ENCODE measurements at places on chromosomes 13 and 19.

DNA sequence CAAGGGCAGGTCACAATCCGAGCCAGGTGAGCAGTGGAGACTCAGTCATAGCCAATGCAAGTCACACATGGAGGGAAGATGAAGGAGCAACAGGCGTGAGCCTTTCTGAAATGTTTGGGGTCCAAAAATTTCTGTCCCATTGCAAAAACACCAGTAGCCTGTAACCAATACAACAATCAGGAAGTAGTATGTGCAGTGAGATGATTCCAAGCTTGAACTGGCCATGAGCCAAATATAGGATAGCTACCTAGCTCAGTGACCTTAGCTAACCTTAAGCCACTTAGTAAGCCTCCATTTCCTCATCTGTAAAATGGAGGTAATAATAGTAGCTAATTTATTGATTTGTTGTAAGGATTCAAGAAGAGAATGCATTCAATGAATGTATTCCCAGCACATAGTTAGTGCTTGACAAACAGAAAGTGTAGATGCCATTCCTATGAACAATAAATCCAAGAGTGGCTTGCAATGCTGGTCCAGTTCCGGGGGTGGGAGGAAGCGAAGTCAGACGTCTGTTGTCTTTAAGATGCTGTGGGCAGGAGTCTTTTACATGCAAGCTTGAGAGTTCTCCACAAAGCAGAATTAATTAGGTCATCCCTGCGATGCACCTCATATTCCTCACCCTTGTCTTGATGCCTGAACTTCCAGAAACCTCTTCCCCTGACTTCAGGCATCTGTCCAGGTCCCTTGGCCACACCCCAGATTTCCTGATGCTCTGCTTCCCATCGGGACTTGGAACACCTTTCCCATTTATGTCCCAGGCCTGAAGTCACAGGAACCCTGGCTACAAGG, 195.7 kb upstream of the UBL3 start:
- DNase-seq = no peak

DNA sequence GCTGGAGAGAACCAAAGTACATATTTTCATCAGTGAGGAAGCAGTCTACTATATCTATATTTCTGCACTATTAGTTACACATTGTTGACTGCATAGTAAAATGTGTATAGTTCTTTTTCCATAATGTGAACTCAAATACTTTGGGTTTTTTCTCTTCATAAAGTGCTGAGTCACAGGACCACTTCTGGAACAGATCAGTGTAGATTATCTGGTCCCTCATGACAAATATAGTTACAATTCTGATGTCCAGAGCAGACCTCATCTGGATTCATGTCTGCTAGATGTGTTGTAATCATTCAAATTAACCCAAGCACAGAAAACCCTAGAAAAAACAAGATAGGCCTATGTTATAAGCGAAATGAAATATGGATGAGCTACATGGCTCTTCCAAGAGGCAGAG, 171.4 kb downstream of the SUCLA2 start:
- DNase-seq = no peak

- DNase-seq = no peak
These were observed 19.2 kb downstream of the SIGLEC8 start for GRCh38 chr19:51439021-51439465.

- peak; percentile 64 for DNase-seq
These were observed 30.3 kb downstream of the CRYL1 start for GRCh38 chr13:20495087-20496023.

DNA sequence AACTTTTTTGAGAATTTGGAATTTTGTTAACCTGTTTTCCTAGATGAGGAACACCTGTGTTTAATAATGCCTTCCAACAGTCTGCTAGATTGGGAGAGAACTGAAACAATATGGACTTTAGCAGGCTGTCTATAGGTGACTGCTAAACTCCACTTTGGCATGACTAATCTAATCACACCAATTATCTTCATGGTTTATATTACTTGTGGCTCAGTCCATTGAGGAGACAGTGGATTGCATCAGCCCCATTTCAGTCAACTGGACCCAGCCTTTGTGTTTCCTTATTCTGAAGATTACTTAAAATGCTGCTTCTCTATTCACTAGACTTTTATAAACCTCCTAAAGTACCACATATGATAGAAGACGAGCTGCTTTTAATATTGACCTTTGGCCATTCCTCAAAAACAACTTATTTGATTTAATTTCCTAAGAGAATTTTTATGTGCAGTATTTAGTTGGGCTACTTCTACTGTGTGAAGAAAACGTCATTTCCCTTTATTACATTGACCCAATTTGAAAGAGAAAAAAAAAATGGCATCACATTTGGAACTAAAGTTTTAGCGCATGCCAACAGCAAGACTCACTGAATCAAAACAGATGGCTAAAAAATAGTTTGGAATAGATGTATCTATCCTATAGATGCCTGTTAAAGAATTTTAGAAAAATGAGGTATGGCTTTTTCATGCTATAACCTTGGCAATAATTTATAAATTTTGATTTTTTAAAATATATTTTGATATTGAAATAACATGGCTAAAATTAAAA, 295.8 kb downstream of the NDFIP2 start:
- no peak for DNase-seq

DNA sequence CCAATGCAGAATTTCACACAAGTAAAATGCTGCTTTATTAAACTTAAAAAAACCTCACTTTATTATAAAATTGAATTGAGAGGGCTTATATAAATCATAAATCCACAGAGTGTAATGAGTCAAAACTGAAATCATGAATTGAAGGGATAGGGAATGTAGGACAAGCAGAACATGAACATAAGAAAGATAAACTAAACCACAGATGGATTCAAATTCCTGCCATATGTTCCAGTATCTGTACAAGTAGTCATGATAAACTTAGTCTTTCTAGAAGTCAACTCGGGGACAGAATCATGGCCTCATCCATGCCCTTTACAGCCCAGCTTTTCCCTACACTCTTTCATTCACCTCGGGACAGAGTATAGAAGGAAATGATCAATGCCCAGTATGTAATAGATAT, 16.6 kb downstream of the LMO7 start:
- no peak for DNase-seq

DNA sequence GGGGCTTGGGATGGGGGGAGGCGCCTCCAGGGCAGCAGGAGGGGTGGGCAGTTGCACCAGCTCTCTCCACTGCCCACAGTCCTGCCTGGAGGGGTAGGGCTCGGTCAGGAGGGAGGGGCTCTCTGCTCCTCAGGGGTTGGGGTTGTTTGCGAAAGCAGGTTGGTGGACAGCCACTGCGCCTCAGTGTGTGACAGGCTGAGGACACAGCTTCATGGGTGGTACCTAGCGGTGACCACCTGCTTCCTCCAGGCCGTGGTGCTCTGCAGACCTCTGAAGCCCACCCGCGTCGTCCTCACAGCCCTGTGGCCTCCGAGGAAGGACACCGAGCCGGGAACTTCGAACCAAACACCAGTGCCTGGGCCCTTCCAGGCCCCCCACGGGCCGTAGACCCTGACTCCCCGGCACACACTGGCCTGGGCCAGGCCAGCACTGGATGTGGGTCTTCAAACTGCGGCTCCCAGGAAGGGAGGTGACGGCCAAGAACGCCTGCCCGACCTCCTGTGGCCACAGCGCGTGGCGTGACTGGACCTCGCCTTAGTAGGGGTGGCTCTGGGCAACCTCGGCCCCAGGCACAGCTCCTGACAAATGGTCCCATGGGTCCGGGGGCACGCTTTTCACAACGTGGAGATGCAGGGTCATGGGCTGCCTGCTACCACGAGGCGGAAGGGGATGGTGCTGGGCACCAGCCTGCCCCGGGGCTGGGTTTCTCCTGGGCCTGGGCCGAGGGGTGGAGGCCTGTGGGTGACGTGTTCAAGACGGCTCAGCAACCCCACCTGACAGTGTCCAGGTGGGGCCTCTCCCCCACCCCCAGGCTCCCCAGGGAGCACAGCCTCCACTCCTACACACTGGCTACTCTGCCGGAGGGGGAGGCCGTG, 173.2 kb downstream of the KDM4B start:
- no peak for DNase-seq

GRCh38 chr19:4909156-4909896, at the start of gene UHRF1:
Gene UHRF1 (plus strand): TSS chr19:4909501. CDS start chr19:4910886, 1,385 bp downstream.
- DNase-seq = no peak

DNA sequence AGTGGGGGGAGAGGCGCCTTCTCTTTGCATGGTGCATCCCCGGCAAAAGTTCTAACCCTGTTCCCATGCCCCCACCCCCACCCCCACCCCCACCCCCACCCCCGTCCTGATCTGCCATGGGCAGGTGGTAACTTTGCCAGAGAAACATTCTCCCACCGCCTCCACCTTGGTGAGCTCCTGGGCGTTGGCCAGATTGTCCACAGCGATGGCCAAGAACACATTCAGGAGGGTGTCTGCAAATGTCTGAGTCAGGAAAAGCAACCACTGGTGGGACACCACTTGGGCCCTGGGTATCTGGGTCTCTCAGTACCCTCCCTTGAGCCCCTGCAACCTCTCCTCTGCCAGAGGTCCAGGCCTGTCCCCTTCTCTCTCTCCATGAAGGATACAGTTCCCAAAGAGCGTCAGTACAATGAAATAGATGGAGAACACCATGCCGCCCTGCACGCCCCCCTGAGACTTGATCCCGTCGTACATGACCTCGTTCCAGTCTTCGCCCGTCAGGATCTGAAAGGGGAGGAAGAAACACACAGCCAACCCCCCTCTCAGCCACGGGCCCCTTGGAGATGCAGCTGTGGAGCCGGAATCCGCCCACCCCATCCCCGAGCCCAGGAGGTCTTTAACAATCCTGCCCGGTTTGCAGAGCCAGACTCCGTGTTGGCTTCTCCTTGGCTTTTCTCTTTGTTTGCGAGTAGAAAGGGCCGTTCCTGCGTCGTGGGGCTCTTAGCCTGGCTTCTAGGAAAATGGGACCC, 153.3 kb downstream of the IER2 start:
- no peak for DNase-seq

- DNase-seq = no peak
These were observed 1183.6 kb upstream of the ATXN8OS start for GRCh38 chr13:68923995-68924394.

- DNase-seq = peak; percentile 60
These were observed 6.1 kb upstream of the ADGRE5 start for GRCh38 chr19:14375055-14375581.

- no peak for DNase-seq
These were observed 95.5 kb downstream of the CDADC1 start for GRCh38 chr13:49343255-49343654.

GRCh38 chr19:29386970-29387369, 138.8 kb upstream of the VSTM2B start:
- DNase-seq = no peak

GRCh38 chr19:536881-537404, 5.4 kb downstream of the CDC34 start:
- DNase-seq = no peak

- DNase-seq = no peak
These were observed 108.1 kb upstream of the UBL3 start for GRCh38 chr13:29958476-29958875.

DNA sequence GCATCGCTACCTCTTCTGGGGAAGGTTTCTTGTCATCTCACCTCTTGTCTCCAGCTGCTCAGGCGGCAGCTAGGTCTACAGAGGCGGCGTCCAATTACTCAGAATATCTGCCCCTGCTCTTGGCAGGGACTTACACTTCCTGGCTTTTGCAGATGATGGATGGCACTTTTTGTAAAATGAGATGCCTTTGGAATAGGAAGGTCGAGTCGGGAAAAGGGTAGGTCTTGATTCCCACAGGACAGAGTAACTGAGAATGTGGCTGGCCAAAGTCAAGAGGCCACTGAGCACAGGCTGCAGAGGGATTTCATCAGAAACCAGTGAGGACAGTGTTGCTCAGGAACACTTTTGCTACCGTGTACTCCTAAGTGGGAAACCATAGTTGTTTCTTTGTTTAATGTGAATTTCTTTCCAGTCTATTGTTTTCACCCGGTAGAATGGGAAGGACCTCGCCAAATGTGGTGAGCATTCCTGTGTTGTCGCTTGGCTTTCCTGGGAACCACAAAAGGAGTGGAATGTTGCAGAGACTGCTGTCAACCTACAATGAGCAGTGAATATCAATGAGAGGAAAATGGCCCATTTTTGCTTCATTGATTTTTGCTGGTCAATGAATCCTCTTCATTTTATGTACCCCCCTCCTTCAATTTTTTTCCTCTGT, 383.7 kb downstream of the HS6ST3 start:
- no peak for DNase-seq

DNA sequence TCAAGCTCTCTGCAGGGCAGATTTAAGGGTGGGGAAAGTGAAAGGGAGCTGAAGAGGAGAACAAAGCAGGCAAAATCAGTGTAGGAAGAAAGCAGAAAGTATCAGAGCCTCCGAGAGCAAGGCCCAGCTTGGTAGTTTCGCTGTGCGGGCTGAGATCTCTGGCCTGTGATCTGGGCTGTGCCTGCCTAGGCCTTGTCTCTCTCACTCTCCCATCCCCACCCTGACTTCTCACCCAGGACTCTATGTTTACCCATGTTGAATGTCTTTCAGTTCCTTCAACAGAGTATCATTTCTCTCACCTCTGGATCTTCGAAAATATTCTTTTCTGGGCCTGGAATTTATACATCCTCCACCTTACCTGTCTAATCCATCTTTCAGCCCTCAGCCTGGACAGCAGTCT, 391.3 kb downstream of the FOXO1 start:
- no peak for DNase-seq

DNA sequence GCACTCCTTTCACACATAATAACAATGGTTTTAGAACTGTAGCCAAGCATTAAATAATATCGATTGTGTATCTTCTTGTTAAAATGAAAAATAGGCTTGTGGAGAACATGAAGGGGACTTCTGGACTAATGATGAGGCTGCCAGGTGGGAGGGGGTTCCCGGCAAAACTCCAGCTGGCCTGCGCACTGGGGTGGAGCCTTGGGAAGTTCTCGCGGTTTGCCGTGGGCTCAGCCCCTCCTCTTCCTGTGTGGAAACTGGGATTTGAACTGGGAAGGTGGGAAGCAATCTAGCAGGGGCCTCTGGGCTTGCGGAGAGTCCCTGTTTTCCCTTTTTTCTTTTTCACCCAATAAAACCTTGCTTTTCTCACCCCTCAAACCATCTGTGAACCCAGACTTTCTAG, 113.7 kb upstream of the SLITRK1 start:
- DNase-seq = no peak

DNA sequence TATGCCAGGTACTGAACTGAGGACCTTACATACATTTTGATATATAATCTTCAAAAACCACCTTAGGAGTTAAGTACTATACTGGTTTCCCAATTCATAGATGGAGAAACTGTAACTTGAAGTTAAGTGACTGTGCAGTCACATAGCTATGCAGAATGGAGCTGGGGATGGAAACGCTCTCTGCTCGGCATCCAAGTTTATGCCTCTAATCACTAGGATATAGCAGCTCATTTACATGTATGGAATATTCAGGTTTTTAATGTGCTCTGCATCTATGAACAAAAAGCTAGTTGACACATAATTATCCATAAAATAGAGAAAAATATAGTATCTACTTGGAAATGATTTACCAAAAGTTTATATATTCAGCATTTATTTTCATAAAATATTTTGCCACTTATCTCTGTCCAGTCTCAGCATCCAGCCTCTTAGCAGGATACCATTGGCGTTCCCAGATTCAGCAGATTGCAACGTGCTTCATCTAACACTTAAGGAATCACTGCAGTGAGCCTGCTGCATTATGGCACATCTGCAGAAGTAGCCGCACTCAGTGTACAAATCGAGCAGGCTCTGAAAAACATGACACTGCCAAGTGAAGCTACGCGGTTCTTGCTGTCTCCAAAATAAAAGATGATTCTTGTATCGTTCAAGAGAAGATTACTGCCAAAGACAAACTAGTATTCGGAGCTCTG, 70.4 kb downstream of the MRPL57 start:
- DNase-seq = no peak
